ENCODE measurements at places on chromosomes 11 and 22. TPM values are rescaled to one million over a fixed set of nuclear protein-coding genes. Genes with fewer than 3 reads are reported as not detected.

PLA2G3 gene
- total RNA-seq: 26.8 TPM

DNA sequence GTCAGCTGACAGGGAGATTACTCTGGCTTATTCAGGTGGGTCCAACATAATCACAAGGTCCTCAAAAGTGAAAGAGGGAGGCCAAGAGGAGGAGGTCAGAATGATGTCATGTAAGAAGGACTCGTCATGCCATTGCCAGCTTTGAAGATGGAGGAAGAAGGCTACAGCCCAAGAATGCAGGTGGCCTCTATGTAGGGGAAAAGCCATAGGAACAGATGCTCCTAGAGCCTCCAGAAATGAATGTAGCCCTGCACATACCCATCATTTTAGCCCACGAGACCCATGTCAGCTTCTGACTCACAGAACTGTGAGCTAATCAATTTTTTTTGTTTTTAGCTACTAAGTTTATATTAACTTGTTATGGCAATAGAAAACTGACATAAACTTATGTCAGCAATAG is 171.1 kb downstream of the DBX1 start:
- H3K36me3 ChIP-seq: peaks cover 2% of the 10 kb centered on the region
- DNase-seq: no peak
- no peaks in the 10 kb centered on the region for H3K27me3 ChIP-seq
- peaks cover 5% of the 10 kb centered on the region for H3K4me1 ChIP-seq
- H3K27ac ChIP-seq: no peak overlapping the region

OR52E8 gene
- not detected for total RNA-seq

DNA sequence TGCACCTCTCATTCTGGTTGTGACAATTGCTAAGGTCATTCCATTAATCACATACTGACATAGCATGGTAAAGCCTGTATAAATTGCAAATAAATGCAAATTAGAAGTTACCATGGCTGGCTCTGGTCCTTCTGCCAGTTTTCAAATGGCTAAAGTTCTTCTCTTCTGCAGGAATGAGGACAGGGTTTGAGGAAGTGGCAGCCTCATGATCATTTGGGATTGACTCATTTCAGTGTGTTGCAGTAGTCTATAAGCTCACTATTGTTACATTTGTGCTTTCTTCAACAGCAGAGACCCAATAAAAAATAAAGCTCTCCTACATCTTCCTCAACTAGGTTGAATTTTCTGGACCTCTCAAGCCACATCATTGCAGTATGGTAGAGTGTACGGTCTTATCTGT is 60.3 kb downstream of the NECTIN1 start:
- H3K4me1 ChIP-seq: peaks cover 8% of the 10 kb centered on the region
- H3K27me3 ChIP-seq: no peaks in the 10 kb centered on the region
- no peak overlapping the region for H3K27ac ChIP-seq
- H3K4me3 ChIP-seq: no peak overlapping the region
- DNase-seq: no peak
- no peaks in the 10 kb centered on the region for H3K36me3 ChIP-seq

DNA sequence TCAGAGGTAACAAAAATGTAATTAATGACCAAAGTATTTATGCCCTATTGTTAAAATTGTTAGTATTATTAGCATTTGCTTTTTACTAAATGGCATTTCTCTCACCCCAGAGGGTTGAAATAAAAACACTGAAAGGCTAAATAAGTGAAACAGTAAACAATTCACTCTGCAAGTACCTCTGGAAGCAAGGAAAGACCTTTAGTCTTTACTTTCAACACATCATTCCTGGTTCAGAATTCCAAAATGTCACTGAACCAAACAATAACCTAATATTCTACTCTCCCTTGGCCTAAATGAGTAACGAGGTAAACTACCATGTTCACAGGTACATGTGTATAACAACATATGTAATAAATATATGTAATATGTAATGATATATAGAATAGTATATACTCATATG is 369.3 kb downstream of the TTC28 start:
- no peaks in the 10 kb centered on the region for H3K4me1 ChIP-seq
- no peak overlapping the region for H3K4me3 ChIP-seq
- H3K27me3 ChIP-seq: no peaks in the 10 kb centered on the region

DNA sequence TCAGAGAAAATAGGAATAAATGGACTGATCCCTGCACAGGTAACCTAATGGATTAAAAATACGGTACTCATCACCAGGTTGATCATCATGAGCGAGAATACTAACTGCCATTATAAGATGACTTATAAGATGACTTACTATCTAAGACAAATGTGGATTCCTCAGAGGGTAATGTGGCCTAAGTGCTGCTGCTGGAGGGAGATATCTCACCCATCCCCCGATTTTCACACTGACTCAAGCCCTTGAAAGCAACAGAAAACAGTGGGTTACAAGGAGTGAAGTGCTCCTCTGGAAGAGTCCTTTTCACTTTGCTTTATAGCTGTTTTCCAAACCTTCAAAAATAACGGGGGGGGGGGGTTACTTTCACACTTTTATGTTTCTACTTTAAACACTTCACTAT is 920 bp downstream of the TMEM218 start:
- H3K27me3 ChIP-seq: no peaks in the 10 kb centered on the region
- DNase-seq: no peak
- H3K4me3 ChIP-seq: peak overlapping the region; percentile 73
- H3K27ac ChIP-seq: no peak overlapping the region

DNA sequence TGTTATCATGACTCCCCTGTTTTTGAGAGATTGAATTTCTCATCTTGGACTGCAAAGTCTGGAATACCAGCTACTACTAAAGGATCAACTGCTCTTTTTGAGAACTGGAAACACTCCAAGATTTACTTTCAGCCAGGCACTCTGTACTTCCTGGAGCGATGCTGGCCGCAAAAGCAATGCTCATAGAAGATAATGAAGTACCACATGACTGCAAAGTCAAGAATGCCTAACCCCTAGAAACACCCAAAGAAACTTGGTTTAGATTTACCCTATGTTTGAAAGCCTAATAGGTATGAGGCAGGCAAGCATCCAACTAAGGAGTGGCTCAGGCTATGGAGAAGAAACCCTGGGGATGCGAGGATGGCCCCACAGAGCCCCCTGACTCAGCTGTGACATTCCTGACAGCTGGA is 47.7 kb upstream of the ARHGAP20 start:
- 0 out of 2 replicates have a peak, but pooled peaks cover 2% of the 10 kb centered on the region for H3K4me1 ChIP-seq
- H3K27ac ChIP-seq: no peak overlapping the region
- no peak for DNase-seq
- H3K27me3 ChIP-seq: no peaks in the 10 kb centered on the region
- H3K36me3 ChIP-seq: no peaks in the 10 kb centered on the region
- no peak overlapping the region for H3K4me3 ChIP-seq

Data from H1 (cell line).